ENCODE measurements at places on chromosomes 6 and 20.

DNA sequence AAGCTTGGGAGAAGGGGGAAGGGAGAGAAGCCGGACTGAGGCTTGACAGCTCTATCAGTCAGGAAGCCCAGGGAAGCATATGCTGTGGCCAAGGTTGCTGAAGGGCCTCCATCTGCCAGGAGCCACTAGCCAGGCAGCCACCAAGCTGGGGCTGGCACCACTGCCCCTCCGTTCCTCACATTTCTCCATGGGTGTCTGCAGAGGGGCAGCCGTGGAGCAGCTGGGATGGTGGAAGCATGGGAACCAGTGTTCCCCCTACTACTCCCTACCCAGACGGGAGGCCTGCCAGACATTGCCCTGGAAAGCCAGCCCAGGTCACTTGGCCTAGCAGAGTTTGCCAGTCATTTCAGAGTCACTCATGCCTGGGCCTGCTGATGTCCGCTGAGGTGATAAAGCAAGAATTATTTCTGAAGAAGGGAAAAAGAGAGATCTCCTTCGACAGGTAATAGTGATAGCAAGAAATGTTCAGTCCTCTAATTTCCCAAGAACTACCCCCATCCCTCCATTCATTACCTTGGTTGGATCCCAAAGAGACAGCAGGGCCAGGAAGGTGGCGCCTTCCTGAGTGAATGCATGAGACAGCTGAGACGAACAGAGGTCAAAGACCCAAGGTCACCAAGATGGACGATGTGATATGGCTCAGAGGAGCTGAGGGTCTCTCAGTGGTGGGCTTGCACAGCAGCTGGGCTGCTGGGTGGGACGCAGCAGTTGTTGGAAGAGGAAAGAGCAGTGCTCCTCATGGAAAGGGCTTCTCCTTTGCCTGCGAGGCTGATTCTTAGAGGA, 21.9 kb downstream of the SNPH start:
- no peak for DNase-seq

GRCh38 chr20:57620274-57620990, at the start of gene ZBP1:
ZBP1 (minus strand) TSS chr20:57620426; CDS start chr20:57620295, 131 bp downstream.
- no peak for DNase-seq

DNA sequence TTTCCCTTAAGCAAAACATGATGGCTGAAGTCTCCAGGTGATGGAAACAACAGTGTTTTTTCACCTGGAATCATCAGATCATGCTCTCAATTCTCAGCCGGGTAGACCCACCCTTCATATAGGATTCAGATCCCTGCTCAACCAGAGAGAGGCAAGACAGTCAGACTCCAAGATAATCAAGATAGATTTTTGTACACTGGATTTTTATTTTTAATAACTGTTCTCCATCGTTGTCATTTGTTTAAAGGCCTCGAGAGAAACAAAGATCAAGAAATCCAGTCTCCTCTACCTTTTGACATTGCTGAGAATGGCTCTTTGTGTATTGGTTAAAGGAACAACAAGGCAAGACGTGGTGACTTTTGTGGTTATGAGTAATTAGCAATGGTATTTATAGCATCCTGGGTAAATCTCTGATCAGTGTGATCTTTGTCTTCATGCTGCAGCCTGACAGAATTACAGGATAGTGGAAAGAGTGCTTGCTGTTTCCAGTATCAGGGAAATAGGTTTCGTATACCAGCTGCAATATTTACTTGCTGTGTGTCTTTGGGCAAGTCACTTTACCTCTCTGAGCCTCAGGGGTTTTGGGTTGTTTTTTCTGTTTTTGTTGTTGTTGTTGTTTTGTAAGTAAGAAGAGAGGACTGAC, 29.9 kb downstream of the ID4 start:
- no peak for DNase-seq

DNA sequence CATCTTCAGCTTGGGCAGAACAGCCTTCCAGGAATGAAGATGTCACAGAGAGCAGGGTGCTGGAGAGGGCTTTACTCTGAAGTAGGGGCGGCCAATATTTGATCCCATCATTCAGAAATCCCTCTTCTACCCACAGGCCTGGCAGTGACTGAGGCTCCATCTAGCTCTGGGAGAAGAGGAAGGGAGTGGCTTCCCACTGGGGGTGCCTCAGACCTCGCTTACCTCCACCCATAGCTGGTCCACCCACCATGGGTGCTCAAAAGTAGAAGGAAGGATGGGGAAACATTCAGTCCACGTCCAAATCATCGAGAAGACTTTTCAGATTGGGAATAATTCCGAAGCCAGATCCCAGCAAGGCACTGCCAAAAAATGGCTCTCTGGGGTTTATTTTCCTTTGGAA, 11.8 kb upstream of the THBD start:
- no peak for DNase-seq

DNA sequence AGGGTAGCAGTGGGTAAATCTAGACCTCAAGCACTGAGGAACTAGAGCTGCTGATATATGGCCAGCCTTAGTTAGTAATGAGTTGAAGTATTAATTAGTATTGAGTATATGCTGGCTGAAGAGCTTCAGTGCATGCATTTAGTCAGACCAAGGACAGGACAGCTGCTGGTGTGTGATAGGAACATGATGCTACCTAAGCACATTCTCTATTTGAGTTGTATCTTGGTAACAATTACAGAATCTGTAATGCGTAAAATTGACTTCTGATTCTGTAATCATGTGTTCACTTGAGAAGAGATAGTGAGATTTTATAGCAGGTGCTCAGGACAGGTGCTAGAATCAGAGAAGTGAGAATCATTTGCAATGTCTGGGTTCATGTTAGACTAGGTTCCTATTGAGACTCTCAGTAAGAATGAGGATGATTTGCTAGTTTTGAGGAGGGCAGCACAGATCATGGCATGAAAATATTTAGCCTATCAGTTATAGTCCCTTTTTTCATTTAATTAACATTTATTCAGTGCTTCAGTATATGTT, 369.4 kb upstream of the HS3ST5 start:
- no peak for DNase-seq

DNA sequence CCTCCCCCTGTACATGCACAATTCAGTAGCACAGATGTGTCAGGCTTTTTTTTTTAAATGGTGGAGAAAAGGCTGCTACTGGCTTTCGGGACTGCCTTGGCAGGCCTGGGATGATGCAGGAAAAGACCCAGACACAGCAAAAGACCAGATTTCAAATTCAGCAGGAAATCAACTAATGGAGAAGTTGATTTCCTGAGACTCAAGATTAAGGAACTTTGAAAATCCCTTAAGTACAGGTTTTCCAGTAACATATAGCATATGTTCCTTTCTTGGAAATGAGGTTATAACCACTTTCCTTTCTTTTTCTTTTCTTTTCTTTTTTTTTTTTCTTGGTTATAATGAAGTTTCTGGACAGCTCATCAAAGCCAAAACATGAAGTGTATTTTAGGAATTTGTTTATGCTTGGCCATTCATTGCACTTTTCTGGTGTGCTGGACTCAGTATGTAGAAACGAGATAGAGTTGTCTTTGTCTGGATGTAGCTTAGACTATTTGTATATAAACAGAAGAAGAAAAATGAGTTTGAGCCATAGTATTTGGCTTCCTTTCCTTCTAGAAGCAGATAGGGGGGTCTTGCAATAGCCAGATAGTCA, 119.4 kb downstream of the SASH1 start:
- DNase-seq = no peak

DNA sequence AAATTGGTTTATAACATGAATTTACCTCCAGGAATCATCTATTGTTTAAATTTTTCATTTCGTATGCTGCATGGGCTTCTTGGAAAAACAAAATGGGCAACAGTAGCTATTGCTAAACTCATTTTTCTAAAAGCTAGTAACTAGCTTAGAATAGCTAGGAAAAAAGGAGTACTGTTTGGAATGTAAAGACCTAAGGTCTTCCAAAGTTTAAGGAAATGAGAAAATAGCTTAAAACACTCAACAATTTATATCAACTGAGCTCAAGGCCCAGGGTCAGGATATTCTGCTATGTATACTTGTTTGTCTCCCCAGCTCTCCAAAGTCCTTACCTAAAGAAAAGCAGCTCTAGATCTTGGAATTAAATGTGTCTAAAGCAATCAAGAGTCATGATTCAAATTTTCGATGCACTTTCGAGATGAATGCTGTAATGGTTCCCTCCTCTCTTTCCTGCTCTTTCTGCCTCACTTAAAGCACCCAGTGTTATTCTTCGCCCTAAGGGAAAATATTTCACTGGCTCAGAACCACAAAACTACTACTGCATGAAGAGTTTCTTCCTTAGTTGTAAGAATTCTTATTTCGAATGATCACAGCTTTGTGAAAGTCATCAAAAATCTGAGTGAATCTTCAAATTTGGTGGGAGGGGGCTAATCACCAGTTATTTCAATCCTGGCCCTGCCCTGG, 41.6 kb downstream of the LYRM4 start:
- no peak for DNase-seq

DNA sequence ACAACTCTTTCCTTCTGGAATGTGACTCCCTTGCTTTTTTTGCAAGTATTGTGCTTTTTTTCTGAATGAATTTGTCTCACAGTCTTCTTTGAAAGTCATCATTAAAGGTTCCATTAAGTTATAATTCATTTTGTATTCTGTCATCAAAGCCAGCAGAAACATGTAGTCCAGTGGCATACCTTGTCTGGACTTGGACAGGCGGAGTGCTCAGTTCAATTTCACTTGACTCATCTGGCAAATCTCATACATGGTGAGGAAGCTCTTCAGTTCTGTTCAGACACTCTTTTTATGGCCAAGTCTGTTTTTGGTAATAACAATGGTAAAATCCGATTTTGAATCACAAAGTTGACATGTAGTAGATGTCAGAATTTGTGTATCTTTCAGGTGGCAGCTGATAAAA, 260.8 kb upstream of the OPRM1 start:
- no peak for DNase-seq

Measured in esophagus squamous epithelium (tissue), 5 donors.